ENCODE measurements at places on chromosomes 7 and 10. TPM values are rescaled to one million over a fixed set of nuclear protein-coding genes. Genes with fewer than 3 reads are reported as not detected.

DNA sequence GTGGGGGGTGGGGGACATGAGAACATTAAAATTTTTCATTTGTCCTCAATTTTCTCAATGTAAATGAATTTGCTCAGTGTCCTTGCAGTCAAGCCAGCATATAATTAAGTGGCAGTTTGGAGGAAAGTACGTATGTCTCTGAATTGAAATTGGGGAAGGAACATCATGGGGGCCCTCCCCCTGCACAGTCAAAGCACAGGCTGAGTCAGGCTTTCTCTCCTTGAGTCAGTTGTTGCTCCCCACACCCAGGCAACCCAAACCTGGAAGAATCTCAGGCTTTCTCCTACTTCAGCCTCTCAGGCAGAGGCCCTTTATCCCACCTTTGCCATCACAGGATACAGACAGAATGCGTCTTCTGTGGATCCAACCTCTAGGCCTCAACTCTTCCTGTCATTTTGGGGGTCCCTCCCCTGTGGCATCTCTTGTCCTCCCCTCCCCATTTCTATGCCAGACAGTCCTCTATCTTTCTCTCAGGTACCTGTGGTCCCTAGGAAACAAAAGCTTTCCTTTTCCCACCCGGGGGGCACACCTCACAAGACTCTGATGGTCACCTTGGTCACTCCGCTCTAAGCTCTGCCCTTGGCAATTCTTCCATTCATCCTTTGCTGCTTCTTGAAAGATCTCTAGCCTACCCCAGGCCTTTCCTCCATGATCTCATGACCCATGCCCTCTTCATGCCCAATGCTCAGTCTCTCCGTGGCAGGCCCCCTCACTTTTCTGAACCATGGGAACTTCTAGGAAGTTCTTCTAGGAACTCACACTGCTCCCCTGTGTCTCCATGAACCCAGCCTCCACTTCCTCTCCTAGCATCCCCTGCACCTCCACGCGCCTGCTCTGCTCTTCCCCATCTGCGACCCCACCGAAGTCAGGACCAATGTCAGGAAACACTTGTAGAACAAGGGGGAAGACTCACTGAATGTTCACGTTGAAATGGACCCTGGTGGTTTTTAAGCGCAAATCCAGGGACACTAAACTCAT is 40.4 kb downstream of the CREB3L2 start:
- no peak for DNase-seq

DNA sequence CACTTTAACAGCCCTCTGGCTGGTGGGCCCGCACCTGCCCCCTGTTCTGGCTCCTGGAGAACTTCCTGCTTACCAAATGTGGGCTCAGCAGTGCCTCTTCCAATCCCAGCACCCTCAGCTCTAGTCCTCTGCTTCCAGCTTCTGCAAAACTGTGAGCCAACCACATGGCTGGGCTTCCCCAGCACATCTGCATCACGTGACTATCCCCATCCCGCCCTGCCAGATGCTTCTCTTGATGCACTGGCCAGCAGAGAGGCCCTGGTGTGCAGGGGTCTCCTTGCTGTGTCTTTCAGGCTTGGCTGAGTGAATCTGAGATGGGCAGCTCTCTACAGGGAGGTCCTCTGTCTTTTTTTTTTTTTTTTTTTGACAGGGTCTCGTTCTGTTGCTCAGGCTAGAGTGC is 43.8 kb upstream of the DMBT1 start:
- DNase-seq: no peak

Gene ALOX5
- 6.8 TPM for polyA plus RNA-seq

Gene TMEM106B
- polyA plus RNA-seq: 12.8 TPM

Gene ATP5F1C
- polyA plus RNA-seq: 306 TPM
